ENCODE measurements at places on chromosomes 7 and 10.

DNA sequence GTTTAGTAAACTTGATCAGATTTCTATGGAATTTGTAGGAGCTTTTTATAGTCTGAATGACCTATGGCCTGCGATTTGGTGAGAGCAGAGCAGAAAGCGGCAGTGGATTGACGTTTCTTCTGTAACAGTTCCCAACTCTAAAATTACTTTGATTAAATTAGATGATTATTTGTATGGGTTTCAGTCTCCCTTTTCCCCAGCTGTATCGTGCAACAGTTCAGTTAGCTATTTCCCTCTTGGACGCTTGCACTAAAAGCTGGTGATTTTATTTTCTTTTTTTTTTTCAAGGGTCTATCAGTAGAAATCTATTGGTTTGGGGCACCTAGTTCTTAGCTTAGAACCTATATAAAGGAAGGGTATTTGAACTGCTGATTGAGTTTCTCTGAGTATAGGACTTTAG is 6.8 kb downstream of the AHCYL2 start:
- no peak for DNase-seq

DNA sequence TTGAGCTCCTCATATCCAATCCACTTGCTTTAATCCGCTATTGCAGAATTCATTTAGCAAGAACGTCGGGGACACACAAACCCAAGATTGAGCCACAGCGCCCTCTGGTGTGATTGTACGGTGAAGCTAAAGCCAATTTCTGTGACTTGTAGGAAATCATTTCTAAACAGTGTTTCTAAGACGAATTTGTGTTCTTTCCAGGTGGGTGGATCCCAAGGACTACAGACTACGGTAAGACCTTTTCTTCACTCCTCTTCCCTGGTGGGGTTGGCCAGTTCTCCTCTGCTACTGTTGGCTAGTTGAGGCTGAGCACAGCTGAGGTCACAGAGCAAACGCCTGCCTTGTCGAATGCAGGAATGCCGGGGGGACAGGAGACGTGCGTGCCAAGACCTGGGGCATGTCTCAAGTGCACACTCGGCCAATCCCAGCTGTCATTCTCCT is 5.2 kb downstream of the DMBT1 start:
- peak; percentile 80 for DNase-seq

DNA sequence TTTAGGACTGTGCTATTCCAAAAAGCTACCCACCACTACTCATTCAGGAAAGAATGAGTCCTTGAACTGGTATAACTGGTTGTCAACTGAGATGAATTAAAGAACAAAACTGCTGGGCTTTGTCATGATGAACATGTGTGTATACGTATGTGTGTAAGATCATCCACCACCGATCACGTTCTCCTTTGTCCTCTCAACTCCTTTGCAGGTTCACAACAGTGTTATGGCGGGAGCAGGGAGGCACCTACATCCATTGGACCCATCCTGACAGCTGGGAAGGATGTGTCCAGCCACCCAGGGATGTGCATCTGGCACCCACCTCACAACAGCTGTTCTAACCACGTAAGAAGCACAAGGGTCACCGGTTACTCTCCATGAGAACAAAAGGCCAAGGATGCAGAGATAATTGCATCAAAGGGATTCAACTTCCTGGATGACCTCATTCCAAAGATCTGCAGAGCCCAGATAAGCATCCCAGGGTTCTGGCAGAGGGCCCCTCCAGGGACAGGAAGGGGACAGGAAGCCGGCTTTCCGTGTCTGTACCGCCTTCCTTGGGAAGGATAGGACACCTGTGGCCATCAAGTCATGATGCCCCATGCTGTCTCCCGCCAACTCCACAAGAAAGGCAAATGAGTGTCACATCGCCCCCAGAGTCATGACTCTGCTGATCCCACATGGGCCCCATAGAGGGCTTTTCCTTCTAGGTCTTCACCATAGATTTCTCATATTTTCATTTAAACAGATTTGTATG is 66.1 kb downstream of the STEAP1B start:
- DNase-seq: peak; percentile 72

GRCh38 chr10:130259380-130259779 is 123.2 kb downstream of the GLRX3 start:
- no peak for DNase-seq

- no peak for DNase-seq
Observed at GRCh38 chr7:50022991-50023390, 70.1 kb downstream of the ZPBP start.

GRCh38 chr7:126755381-126755780 is 497.4 kb downstream of the GRM8 start:
- no peak for DNase-seq
